Midbrain (tissue), 1 donor: ENCODE measurements at places on chromosomes 4 and X.

DNA sequence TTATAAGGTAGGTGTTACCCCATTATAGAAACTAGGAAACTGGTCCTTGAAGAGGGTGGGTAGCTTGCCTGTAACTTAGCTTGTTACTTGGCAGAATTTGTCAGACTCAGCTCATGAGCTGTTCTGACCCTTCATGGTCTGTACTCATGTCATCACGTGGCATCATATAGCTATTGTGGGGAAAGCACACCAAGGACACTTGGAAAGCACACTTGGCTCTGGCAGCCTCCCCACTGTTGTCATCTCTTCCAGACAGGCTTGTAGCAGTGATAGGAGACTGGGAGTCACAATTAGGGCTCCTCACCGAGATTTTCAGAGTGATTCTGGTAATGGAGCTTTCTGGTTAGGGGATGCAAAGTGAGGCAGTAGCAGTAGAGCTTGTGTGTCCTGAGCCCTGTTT, 30.4 kb downstream of the ADH5 start:
- no peak for DNase-seq

GRCh38 chr4:158315706-158316105, 105.4 kb downstream of the TMEM144 start:
- DNase-seq, result no peak

DNA sequence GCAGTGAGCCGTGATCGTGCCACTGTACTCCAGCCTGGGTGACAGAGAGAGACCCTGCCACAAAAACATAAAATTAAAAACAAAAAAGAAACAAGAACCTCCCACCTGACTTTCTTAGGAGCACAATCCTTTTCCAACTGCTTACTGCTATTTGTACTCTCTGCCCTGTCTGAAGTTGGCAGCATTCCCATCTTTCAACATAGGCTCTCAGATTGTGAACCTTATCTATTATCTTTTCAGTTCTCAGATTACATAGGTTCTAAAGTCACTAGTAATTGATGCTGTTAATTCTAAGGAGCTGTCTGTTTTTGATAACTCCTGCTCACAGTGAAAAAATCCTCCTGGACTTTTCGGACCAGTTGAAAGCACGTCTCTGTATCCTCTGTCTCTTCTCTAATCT, 812.2 kb upstream of the CT83 start:
- no peak for DNase-seq

GRCh38 chrX:49970674-49971073, 48.3 kb downstream of the CLCN5 start:
- DNase-seq, result no peak

DNA sequence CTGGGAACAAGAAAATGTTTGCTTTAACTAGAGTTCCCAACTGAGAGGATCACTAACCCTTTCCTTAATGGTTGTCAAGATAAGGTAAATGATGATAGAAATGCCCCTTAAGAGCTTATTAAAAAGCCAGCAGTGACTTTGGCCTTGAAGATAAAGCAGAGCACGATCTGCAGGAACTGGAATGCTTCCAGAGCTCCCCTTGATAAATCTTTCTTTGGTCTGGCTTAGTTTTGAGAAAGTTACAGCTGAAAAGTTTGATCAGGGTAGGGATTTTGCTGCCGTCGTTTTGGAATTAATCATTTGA, 64.0 kb downstream of the PTTG2 start:
- no peak for DNase-seq

DNA sequence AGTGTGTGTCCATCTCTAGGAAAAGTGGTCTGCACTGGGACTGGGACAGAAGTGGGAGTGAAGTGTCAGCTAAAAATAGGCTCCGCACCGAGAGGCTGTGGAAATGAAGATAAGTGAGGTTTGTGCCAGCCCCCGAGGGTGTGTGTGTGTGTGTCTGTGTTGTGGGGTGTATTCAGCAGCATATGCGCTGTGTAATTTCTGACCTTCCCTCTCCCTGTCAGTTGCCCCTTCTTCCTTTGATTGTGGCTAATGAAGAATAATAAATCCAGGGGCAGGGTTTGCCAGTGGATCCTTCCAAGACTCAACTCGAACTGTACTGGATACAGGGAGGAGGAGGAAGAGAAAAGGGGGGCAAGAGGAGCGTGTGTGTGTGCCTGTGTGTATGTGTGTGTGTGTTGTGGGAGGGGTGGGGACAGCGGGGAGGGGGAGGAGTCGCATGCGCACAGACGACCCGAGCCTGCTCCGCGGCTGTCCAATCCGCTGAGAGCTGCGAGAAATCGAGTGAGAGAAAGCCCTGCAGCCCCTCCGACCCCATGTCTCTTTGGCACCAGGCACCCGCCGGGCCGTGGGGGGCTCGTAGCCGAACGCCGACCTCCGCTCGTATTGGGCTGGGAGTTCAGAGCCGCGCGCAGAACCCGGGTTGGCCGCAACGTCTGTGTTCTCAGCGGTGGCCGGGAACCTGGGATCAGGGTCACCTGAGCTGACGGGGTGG, 916 bp upstream of the POU4F2 start:
- DNase-seq, result no peak

- DNase-seq, result no peak
Measured at GRCh38 chr4:152634110-152634760, 45.6 kb downstream of the TMEM154 start.

DNA sequence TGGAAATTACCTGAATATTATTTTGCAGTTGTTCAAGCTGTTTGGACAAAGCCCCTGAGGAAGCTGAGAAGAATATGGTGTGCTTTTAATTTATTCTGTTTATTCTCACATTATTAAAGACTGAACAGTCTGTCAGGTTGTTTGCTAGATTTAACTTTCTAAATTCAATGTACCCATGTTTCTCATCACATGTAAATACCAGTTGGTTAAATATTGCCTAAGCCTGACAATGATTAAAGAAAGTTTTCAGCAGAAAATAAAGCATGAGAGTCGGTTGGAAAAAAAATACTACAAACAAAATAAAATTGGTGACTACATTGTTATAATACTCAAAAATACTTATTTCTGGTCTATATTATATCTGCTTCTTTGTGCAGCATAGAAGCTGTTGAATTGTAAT, 1974.7 kb downstream of the ARAP2 start:
- no peak for DNase-seq

DNA sequence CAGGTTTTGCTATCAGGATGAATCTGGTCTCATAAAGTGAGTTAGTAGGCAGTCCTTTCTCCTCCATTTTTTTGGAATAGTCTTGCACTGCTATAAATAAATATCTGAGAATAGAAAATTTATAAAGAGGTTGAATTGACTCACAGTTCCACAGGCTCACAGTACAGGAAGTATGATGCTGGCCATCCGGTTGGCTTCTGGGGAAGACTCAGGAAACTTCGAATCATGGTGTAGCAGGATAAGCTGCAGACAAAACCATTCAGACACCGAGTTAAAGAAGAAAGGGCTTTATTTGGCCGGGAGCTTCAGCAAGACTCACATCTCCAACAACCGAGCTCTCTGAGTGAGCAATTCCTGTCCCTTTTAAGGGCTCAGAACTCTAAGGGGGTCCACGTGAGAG, 348.2 kb downstream of the KCTD8 start:
- DNase-seq, result no peak
